GM06990 (cell line): ENCODE measurements at places on chromosomes 6 and 20.

- no peak for DNase-seq
These were observed at the start of gene SYNGAP1 for GRCh38 chr6:33419580-33420490. Gene SYNGAP1 (plus strand): TSS chr6:33420065. CDS start chr6:33420265, 200 bp downstream.

DNA sequence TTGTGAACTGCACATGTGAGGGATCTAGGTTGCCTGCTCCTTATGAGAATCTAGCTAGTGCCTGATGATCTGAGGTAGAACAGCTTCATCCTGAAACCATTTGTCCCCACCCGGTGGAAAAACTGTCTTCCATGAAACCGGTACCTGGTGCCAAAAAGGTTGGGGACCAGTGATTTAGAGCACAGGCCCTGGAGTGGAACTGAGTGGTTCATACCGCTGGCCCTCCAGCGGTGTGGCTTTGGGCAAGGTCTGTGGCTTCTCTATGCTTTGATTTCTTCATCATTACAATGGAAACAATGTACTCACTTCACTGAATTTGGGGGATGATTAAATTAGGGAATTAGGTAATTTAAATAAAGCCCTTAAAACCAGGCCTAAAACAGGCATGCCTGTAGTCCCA is 36.3 kb downstream of the CD164 start:
- DNase-seq, result no peak

DNA sequence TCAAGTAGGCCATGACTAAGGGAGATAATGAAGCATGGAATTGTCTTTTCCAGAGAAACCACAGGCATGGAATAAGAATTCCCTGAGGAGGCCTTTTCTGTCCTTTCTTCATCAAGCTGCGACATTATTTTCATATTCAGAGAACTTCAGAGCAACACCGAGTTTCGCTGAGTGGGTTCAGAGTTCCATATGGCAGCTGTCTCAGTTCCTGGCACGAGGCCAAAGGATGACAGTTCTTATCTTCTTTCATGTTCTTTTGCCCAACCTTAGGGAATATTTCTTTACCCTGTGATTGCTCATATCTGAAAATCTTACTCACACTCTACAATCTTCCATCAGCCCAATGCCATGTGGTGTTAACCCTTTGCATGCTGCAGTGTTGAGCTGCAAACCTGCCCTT is 135.3 kb upstream of the BMP2 start:
- no peak for DNase-seq

- DNase-seq, result no peak
These were observed 31.7 kb upstream of the KCNK5 start for GRCh38 chr6:39260953-39261352.

GRCh38 chr6:20014508-20014907 is 177.3 kb downstream of the ID4 start:
- no peak for DNase-seq

DNA sequence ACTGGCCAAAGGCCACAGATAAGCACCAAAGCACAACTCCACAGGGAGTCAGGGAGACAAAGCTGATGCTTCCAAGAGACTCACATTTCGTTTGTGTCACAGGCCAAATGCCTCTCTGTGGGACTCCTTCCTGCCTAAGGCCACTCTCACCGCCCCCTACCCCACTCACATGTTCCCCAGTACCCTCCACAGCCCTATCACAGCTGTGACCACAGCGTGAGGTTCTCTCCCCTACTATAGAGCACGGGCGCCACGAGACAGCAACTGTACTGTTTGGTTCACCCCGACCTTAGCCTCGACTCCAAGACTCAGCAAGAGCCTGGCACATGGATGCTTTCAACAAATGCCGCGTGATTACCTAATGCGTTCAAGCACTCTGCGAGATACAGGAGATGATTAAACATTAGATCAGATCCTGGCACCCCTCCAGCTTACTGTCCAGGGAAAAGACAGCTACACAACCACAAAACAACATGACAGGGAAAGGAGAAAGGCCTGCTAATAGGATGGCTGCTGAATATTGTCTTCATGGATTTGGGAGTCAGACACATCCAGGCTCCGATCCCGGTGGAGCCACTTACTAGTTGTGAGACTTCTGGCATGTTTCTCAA is 105.5 kb downstream of the AGPAT4 start:
- no peak for DNase-seq

DNA sequence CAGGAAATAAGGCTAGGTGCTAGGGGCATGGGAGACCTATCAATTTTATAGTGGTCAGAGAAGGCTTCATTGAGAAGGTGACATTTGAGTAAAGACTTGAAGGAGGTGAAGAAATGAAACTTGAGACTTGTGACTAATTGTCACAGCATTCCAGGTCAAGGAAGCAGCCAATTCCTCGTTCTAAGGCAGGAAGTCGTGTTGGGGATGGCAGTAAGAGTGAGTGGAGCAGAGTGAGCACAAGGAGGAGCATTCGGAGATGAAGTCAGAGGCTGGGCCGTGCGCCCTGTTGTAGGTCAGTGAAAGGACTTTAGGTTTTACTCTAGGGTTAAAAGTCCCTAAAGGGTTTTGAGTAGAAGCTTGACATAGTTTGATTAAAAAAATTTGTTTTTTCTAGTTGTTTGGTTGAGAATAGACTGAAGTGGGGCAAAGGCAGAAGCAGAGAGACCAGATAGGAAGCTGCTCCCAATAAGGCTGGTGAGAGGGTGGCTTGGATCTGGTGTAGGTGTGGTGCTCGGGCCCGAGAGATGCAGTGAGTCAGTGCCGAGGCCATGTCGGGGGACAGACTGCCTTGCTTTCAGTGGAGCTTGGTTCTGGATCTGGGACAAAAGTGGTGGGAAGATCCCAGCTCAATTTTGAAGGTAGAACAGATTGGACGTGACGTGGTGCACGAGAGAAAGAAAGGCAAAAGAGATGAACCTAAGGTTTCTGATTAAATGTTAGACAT is 2.6 kb upstream of the RSPH3 start:
- DNase-seq, result no peak

GRCh38 chr6:38573801-38574395 is 65.8 kb downstream of the BTBD9 start:
- no peak for DNase-seq

GRCh38 chr6:150032598-150032997 is 7.3 kb upstream of the RAET1L start:
- no peak for DNase-seq

- DNase-seq, result no peak
These were observed 178.7 kb upstream of the TNFAIP3 start for GRCh38 chr6:137688230-137688971.

- no peak for DNase-seq
These were observed 30.3 kb downstream of the WDR27 start for GRCh38 chr6:169671563-169671962.

GRCh38 chr6:108171918-108172516 is 6.2 kb downstream of the NR2E1 start:
- DNase-seq, result no peak

- no peak for DNase-seq
These were observed at the start of gene MC3R for GRCh38 chr20:56247954-56248782. Gene MC3R (plus strand): TSS chr20:56248732. CDS start chr20:56248844, 112 bp downstream.

- no peak for DNase-seq
These were observed 183.1 kb downstream of the ADGB start for GRCh38 chr6:146781836-146782235.

GRCh38 chr20:51139891-51140290 is 117.0 kb upstream of the KCNG1 start:
- DNase-seq, result no peak

DNA sequence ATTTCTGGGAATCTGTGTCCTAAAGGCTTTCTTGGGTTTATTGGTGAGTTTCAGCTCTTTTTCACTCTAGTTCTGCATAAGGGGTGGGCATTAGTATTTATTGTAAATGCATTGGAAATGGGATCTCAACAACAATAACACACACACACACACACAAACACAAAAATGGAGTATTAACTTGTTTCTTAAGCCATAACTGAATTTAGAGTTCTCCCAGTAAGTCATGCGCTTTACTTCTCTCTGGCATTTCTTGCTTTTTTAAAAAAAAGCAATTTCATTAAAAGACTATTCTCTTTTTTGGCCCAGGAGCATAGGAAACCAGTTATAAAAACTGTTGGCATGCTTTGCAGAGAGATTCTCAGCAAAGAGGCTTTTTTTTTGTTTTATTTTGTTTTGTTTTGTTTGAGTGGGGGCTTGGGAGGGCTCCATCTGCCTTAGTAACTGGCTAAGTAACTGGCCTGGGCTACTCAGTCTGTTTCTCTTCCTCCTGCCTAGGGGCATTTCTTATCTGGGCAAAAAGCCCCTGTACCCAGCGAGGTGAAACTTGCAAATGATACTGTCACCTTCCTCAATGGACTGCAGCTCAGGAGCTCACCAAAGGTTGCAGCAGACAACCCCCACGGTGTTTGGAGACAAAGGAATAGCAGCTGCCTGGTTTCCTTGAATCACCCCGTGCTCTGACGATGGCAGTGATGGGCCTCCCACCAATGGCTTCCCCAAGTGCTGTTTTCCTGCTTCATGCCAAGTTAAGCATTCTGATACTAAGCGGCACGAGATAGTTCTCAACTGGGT is 128.5 kb downstream of the BCAS1 start:
- DNase-seq, result peak; percentile 50
